Skin of body (tissue), 3 donors: ENCODE measurements at places on chromosomes 2 and 18. TPM values are rescaled to one million over a fixed set of nuclear protein-coding genes. Genes with fewer than 3 reads are reported as not detected.

Gene L3MBTL4
- 17.5 TPM for total RNA-seq

DNA sequence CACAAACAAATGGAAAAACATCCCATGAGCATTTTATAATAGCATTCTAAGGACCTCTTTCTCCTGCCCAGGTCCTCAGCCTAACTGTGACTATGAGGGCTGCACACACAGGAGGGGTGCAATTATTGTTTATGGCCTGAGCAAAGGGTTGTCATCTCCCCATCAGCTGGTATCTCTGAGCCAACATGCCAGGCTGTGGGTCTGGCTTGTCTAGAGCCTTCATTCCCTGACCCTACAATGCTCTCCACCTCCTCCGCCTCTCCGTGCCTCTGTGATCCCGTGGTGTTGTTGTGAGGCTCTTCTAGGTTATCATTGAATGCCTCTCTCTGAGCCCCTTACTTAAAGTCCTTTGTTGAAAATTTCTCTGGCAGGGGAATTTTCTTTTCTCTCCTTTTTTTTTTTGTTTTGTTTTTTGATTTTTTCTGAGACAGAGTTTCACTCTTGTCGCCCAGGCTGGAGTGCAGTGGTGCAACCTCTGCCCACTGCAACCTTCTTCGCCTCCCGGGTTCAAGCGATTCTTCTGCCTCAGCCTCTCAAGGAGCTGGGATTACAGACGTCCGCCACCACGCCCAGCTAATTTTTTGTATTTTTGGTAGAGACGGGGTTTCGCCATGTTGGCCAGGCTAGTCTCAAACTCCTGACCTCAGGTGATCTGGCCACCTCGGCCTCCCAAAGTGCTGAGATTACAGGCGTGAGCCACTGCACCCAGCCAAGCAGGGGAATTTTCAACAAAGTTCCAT, 126.4 kb downstream of the SMAD7 start:
- no peak for DNase-seq

Gene IL36A
- not detected for total RNA-seq

GRCh38 chr18:9902832-9903231, 11.0 kb upstream of the VAPA start:
- no peak for DNase-seq

Gene SMYD5
- total RNA-seq = 15.3 TPM

GRCh38 chr2:230706053-230706521, 6.6 kb upstream of the CAB39 start:
- DNase-seq = no peak

DNA sequence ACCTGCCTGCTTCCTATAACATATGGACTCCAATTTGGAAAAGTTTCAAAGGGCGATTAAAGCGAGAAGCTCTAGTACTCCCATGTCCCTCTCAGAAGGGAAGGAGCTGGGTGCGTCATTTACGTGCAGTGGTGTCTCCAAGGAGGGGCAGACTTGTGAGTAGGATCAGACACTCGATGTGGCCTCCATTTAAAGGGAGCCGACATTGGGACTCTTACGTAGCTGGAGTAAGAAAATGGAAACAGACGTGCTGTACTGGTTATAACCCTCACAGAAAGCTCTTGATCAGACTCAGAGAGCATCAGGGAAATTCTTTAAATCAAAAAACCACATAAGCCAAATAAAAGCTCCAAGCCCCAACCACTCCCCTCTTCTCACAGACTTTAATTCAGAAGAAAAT, 198.5 kb downstream of the KLHL29 start:
- DNase-seq = no peak

DNA sequence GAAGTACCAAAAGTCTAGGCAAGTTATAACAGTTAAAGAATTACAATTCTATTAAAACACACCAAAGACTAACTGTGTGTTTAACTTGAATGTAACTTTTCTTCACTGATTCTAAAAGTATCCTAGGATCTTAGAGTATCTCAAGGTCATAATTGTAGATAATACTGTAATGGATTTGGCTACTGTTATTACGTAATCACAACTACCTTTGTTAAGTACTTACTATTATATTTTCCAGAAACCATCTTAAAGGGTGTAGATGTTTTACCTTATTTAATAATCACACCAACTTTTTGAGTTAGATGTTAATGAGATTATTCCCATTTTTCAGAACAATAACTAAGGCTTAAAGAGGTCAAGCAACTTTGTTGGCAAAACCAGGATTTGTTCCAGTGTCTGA, 161.3 kb upstream of the REG3A start:
- DNase-seq = no peak

DNA sequence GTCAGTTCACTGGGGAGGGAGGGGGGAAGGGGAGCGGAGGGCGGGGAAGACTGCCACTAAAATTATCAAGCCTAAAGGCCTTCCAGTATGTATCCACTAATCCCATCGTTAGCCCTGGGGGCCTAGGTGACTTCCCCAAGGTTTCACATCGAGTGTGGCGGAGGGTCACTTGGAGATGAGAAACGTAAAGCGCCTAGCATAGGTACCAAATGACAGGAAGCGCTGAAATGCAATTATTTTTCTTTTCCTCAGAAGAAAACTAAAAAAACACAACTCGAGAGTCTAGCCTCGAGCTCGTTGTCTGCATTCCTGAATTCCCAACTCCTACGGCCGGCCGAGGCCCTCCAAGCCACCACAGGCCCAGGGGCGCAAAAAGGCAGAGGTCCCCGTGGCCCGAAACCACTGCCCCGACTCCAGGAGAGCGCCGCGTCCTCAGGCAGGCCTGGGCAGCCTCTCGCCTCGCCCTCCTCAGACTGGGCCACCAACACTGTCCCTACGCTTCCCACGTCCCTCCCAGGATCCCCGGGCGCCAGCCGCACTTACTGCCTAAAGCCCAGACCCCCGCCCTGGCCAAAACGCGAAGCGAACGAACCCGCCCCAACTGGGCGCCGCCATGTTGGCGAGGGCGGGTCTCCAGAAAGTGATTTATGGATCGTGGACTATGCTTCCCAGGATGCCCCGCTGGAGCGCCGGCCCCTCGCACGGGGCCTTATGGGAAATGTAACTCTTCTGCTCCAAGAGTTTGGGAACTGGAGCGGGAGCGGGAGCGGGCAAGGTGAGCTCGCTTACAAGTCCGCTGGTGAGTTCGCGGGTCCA, at the start of gene USP40:
USP40 (minus strand) TSS at position 642 of the 816 bp plus-strand sequence. CDS start 1,228 bp downstream, outside the sequence.
- peak; percentile 89 for DNase-seq

GRCh38 chr2:240290432-240291336, 144.8 kb upstream of the GPC1 start:
- no peak for DNase-seq

Gene COLEC11
- total RNA-seq = not detected

Gene DNAH6
- total RNA-seq = 0.30 TPM

Gene PRSS56
- total RNA-seq = not detected

Gene PTPRN
- not detected for total RNA-seq

Gene CSRNP3
- total RNA-seq = 5.5 TPM

Gene UGT1A8
- total RNA-seq = not detected

DNA sequence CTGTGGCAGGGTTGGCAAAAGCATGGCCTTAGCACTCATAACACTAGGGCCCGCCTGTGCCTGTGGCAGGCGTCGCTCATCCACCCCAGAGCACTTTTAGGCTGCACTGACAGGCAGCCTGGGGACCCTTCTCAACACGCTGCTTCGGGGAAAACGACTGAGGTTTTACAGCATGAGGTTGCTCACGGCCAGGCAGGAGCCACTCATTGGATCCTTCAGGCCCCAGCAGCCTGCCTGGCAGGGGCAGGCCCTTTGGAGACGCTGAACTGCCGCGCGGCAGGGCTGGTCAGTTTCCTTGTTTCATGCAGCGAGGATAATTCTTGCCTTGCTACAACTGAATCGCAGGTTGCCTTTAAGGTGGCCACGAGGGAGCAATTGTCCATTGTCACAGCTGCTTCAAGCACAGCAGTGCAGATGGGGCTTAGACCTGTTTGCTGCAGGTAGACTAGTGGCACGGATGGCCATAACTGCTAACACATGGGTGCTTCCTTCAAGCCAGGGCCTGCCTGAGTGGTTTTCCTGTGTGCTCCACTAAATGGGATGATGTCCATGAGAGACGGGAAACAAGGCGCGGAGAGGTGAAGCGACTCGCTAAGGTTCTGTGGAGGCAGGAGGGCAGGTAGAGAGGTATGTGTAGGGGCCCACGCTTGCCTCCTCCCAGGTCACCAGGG, 49.9 kb upstream of the HS6ST1 start:
- no peak for DNase-seq

Gene ASAP2
- total RNA-seq = 19.0 TPM

Gene SEMA4F
- 3.2 TPM for total RNA-seq

DNA sequence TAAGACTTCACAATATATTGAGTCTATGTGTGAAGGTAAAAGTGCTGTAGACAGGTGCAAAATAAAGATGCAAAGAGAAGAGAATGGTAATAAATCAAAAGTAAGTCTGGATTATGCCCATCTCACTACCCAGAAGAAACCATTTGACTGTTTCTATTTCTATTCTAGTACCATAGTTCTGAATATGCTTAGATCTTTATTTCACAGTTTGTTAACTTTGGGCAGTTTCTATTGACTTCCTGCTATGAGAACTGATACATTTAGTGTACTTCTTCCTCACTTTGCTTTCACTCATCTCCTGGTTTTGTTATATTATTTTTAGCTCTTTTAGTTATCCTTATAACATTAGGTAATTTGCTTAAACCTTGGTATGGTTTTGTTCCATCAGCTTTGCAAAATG, 94.9 kb downstream of the HS1BP3 start:
- DNase-seq = no peak

Gene MAB21L4
- total RNA-seq = 4.5 TPM

- no peak for DNase-seq
Measured at GRCh38 chr2:230443541-230443940, 27.5 kb downstream of the SP100 start.

GRCh38 chr2:235606004-235606715, 112.3 kb downstream of the AGAP1 start:
- no peak for DNase-seq

Gene BUB1
- 16.7 TPM for total RNA-seq

Gene ANKRD62
- total RNA-seq = not detected

Gene FNDC4
- 10.6 TPM for total RNA-seq

DNA sequence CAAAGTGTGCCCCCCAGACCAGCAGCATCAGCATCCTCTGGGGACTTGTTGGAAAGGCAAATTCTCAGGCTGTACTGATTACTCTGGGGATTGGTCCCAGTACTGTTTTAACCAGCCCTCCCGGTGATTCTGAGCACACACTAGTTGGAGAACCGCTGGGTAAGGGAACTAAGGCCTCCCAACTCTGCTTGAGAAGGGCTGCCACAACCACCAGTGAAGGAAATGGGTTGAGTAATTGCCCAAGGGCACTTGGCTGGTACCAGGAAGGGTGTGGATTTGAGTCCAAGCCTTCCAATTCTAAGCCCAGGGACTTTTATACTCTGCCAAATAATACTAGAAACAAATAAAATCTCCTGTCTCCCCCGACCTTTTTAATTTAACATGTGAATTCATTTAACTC, 219.9 kb downstream of the SETBP1 start:
- no peak for DNase-seq

DNA sequence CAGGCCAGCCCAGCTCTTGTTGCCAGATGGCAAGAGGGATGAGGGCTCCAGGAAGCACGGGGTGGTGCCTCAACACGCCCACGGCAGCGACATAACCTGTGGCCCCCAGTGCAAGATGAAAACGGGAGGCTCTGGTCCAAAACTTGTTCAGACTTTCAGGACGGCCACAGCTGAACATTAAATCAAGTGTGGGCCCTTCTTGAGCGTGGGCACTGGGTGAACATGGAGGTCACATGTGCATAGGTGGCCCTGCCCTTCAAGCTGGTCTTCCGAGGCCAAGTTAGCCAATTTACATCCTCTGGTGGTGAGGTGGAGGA, 77.5 kb downstream of the NDUFA10 start:
- DNase-seq = no peak

- DNase-seq = peak; percentile 83
Measured at GRCh38 chr2:186891185-186891621, 42.2 kb upstream of the ZSWIM2 start.

Gene IL1F10
- 2.7 TPM for total RNA-seq

GRCh38 chr2:29462293-29462692, 347.1 kb downstream of the CLIP4 start:
- DNase-seq = no peak

DNA sequence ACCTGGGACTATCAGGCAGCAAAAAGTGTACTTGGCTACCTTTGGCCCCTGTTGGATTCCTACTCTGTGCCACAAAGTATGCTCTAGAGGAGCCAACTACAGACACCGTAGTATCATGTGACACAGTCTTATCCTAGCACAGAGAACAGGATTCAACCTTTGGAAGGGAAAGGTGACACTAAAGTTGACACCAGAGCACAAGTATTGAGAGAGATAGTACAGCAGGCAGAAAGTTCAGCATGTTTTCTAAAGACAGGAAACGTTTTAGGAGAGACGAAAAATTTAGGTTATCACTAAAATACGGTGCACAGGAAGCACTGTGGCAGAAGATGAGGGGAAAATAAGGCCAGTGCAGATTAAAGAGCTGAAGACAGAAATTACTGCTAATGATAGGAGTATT, 18.6 kb downstream of the SMAD2 start:
- no peak for DNase-seq

GRCh38 chr2:172790404-172790803, 54.8 kb downstream of the RAPGEF4 start:
- peak; percentile 21 for DNase-seq

DNA sequence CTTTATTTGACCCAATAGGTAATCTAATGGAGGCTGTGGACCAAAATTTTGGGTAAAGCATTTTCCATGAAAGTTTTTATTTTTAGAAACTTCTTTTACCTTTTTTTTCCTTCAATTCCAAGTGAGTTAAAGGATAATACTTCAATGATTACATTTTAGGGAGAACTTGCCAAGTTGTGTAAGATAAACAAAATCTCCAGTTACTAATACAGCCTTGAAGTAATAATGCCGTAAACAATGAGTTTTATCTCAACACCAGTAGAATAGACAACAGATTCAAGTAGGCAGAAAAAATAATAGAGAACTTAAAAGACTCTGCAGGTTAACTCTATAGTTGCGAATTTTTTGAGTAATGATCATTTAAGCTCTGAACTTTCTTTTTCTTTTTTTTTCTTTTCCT, 807.4 kb downstream of the CNTNAP5 start:
- DNase-seq = no peak

- DNase-seq = peak; percentile 50
Measured at GRCh38 chr2:8543383-8544170, 138.3 kb upstream of the ID2 start.

Gene ANO7
- 0.79 TPM for total RNA-seq

- no peak for DNase-seq
Measured at GRCh38 chr2:65026704-65027464, 29.3 kb upstream of the CEP68 start.

GRCh38 chr2:33488715-33489540, 12.5 kb downstream of the RASGRP3 start:
- no peak for DNase-seq

Gene STARD6
- total RNA-seq = not detected

- no peak for DNase-seq
Measured at GRCh38 chr2:196184921-196185320, 13.5 kb upstream of the STK17B start.

Gene PLB1
- total RNA-seq = 7.2 TPM

DNA sequence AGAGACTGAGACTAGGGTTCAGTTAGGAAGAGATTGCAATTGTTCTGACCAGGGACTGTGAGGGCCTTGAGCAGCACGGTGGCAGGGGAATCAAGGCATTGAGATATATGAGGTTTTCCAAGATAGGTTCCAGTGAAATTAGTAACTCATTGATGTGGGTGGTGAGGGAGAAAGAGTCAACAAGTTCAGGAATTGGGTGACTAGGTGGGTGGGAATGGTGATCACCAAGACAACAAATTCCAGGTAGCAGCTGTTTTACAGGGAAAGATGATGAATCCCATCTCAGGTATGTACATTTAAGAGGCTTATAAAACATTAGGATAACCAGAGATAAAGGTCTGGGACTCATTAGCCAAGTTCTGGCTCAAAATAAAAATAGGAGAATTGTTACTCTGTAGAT, 251.5 kb upstream of the MGAT5 start:
- no peak for DNase-seq
